ENCODE measurements at places on chromosomes 7 and 10.

DNA sequence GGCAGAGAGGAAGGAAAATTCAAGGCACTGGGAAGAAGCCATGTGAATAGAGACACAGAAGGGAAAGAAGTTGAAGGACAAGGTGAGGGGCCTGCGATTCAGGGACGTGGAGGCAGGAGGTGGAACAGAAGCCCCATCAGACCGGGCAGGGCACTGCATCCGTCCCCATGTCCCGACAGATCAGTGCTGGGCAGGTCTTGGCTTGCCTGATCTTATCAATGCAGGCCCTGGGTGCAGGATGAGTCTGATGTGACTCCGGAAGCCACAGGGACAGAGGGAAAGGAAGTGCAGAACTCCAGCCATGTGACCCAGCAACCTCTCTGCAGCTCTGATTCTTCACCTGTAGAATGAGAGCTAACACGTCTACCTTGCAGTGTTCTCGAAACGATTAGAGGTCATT lies 136.2 kb upstream of the CTBP2 start:
- no peak for DNase-seq

GRCh38 chr7:114818501-114818900 lies 103.4 kb upstream of the MDFIC start:
- DNase-seq = no peak

GRCh38 chr10:28295336-28295735 lies 7.5 kb downstream of the MPP7 start:
- DNase-seq = no peak

GRCh38 chr10:128400564-128400963 lies 274.3 kb upstream of the MKI67 start:
- no peak for DNase-seq

Measured in stimulated activated CD4-positive, alpha-beta T cell treated with anti-CD3 and anti-CD28 coated beads, Interleukin-2, amount 100 ng/mL, for 4 hours (primary cell).